T-helper 2 cell treated with Interferon-gamma antibody and Interleukin-4, amounts not matched to agents 100 ng/mL and 5 ng/mL, for 36 hours (primary cell): ENCODE measurements at places on chromosomes 13 and 19. TPM values are rescaled to one million over a fixed set of nuclear protein-coding genes. Genes with fewer than 3 reads are reported as not detected.

The C19orf73 gene
- 0.61 and 0.68 TPM in 2 replicates for total RNA-seq

The RAB4B gene
- 42.3 and 45.6 TPM in 2 replicates for total RNA-seq

The HIPK4 gene
- not detected in 2 replicates for total RNA-seq

The FGF22 gene
- total RNA-seq: not detected in 2 replicates

The NLRP9 gene
- total RNA-seq: not detected in 2 replicates

The TMEM145 gene
- total RNA-seq: 0.77 TPM in 1 of 2 replicates, not detected in the other

The FUT1 gene
- total RNA-seq: 0.25 and 0.36 TPM in 2 replicates

The CYP2A6 gene
- not detected in 2 replicates for total RNA-seq

The PTGER1 gene
- total RNA-seq: 0.16 and 0.23 TPM in 2 replicates
